Activated naive CD4-positive, alpha-beta T cell treated with Interleukin-2 at 50 U/mL for 16 hours (primary cell): ENCODE measurements at places on chromosomes 2 and 18.

- DNase-seq, result no peak
Measured at GRCh38 chr2:225074919-225075681, 32.8 kb upstream of the DOCK10 start.

GRCh38 chr2:37875403-37875906 is 49.6 kb upstream of the RMDN2 start:
- DNase-seq, result no peak

DNA sequence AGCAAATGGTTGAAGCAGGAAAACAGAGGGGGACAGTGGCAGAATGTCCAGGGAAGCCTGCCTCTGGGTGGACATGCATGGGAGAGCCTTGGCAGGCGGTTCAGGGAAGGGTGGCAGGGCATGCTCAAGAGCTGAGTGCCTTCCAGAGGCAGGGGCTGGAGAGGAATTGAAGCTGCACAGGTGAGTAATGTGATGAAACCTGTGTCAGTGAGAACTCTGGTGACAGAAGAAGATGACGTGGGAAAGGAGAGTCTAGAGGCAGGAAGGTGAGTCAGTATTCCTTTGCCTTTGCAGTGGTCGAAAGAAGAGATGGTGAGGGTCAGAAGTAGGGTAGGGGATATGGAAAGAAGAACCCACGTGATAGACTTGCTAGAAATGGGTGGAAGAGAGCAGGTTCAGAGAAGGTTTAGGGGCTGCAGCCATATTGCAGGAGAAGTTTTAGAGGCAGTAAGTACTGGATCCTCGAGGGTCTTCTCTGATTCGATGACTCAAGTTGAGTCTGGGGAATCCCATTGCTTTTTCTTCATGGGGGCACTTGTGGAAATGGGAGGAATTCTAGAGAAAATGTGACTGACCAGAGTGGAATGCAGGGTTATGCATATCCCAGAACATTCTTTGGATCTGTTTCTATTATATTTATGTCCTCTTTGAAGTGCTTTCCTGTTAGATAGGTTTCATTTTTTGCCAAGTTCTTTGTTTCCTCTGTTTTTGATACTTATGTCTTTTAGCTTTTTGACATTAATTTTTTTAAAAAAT is 37.4 kb downstream of the TMEM87B start:
- no peak for DNase-seq

DNA sequence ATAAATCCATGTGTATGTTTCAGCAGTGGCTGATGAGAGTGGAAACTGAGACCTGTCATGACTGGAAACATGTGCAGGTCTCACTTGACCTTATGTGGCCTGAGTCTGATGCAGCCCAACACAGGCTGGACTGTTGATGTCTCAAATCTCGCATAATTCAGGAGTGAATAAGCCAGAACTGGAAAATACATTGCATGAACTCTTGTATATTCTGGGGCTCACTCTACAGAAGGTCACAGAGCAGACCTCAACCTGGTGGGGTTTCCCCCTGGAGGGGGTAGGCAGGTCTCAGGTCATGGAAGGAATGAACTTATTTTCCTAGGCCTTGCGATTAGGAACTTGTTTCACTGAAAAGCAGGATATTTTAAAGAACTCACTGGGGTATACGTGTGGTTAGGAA is 146.3 kb upstream of the THUMPD2 start:
- DNase-seq, result no peak

DNA sequence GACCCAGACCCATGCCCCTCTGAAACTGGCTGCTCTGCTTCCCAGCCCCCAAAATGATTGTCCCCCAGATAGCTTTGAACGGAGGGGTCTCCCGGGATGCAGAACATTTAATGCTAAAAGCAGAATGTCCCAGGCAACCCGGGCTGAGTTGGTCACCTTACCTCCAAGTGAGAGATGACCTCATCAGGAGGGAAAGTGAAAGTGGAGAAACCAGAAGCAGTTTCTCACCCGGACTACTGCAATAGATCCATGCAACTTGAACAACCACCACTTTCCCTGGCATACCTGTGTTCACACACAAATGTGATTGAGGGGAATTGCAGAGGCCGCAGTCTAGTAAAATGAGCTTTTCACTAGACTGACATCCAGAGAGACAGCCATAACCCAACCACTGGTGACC is 75.3 kb upstream of the NPAS2 start:
- DNase-seq, result no peak

DNA sequence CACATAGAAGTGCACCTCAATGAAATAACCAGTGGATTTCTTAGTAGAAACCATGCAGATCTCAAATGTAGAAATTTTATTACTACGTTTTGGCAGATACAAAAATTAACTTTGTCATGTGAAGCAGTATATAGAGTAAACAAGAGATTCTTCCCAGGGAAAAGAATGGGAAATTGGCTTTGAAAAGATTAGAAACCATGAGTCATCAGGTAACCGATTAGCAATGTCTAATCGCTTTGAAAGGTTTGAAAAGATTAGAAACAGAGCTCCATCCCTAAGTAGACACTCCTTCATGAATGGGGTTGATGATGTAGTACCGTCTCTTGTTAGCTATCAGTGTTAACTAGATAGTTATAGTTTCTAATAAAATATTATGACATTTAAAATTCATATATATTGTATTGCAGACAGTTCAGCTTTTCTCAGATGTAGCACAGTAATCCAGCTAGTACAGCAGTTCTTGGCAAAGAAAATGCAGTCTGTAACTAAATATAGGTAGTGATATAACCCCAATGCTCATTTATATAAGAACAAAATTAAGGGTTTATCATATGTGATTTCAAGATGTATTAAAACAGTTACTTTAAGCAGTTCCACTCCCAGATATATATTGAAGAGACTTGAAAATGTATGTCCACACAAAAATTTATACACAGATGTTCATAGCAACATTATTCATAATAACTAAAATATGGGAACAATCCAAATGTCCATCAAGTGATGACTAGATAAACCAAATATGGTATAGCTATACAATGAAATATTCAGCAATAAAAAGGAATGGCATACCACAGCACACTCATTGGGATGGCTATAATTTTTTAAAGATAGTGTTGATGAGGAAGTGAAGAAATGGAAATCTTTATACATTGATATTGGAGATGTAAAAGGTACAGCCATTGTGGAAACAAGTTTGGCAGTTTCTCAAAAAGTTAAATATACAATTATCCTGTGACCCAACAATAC is 113.9 kb downstream of the PTPN4 start:
- no peak for DNase-seq

- no peak for DNase-seq
Measured at GRCh38 chr2:113822087-113822815, 65.8 kb upstream of the SLC35F5 start.

DNA sequence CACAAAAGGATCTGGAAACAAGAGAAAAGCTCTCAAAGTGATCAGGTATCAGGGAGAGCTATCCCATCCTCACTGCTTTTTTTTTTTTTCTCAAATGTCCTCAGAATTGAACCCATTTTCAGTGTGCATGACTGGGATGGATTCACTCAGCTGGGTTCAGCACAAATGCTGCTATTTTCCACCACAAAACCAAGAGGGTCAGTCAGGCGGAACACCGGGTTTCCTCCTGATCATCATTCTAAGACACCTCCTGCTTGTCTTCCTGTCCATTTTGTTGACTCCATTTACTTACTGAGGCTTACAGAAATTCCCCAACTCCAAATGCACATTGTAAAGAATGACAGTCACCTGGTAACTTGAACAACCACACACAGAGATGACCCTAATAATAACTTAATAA is 39.9 kb downstream of the CYRIA start:
- DNase-seq, result no peak

GRCh38 chr2:45232818-45233217 is 223.6 kb upstream of the SIX2 start:
- no peak for DNase-seq

GRCh38 chr2:201220102-201220570 is 37.2 kb downstream of the CASP10 start:
- no peak for DNase-seq

DNA sequence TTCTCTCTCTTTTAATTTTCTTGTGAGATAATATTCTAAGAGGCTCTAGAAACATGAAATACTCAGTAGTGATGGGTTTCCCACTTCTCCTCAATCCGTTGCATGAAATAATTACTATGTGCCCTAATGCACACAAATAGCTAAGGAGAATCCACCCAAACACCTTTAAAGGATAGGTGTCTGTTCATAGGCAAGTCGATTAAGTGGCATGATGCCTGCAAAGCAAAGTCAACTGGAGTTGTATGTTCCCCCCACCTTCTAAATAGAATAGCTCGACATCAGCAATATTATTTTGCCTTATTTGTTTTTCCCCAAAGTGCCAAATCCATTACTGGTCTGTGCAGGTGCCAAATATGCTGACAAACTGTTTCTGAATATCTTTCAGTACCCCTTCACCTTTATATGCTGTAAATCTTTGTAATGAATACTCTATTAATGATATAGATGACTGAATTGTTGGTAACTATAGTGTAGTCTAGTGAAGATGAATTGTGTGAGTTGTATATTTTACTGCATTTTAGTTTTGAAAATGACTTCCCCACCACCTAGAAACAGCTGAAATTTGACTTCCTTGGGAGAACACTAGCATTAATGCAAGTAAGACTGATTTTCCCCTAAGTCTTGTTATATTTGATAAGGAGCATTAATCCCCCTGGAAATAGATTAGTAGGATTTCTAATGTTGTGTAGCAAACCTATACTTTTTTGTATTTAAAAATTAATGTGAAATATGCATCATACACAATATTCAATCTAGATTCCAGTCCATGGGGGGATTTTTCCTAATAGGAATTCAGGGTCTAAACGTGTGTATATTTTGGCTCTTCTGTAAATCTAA is 9.0 kb downstream of the TBR1 start:
- DNase-seq, result no peak

DNA sequence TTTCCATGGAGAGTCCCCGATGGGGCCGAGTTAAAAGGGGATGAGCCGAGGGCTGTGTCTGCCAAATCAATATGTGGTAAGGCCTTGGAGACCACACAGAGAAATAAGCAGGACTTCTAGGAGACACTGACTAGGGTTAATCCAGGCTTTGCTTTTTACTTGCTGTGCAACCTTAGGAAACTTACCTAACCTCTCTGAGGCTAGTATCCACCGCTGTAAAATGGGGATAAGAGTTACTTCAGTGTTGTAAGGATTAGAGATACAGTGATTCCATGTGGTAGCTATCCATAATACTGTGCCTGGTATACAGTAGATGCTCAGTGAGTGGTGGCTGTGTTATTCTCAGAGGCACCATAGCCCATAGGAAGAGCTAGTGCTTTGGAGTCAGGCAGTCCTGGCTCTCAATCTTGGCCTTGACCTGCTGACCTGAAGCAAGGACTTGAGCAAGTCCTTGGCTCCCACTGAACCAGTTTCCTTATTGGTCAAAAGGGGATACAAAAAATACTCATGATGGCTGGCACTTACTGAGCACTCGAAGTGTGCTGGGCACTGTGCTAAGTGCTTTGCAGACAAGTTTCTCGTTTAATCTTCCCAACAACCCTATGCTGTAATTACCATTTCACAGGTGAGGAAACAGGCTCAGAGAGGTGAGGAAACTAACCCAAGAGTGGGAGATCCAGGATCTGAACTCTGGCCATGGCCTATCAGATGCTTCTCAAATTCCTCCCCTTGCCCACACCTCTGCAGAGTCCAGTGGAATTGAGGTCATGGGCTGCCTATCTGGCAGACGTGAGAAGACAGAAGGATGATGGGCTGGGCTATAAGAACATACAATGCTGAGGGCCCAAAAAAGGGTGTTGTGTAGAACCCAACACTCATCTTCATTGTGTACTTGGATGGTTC is 12.0 kb upstream of the DES start:
- DNase-seq, result no peak

DNA sequence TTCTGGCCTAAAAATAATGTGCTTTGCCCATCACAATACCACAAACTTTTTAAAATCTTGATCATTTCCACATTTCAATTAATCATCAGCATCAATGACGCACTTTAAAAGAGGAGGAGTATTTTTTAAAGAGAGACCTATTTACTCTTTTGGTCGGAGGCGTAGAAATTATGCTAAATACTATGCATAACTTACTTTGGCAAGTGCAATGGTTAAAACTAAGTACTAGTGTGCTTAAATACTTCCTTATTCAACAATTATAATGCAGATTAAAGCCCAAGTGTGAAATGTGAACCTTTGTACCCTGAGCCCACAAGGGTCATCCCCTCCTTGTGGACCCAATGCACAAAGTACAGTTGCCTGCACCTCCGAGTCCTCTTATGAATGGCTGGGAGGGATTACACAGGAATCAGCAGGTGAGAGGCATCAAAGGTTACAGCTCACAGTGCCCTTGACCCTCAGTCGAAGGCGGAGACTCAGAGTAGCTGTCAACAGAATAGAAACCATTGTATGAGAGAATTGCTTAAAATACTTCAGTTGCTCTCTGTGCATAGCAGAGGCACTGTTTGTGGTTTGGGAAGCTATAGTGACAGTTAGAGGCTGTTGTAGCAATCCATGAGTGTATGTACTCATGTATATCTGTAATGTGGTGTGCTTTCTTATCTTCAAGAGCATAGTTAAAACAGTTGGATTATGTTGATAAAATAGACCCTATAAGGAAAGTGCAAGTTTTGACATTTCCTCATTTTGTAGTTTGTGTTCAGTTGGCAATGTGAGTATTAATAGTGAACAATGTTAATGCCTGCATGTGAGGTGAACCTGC is 151.7 kb upstream of the ITGA4 start:
- DNase-seq, result peak; percentile 29

- no peak for DNase-seq
Measured at GRCh38 chr2:3602553-3603339, 7.8 kb downstream of the COLEC11 start.

DNA sequence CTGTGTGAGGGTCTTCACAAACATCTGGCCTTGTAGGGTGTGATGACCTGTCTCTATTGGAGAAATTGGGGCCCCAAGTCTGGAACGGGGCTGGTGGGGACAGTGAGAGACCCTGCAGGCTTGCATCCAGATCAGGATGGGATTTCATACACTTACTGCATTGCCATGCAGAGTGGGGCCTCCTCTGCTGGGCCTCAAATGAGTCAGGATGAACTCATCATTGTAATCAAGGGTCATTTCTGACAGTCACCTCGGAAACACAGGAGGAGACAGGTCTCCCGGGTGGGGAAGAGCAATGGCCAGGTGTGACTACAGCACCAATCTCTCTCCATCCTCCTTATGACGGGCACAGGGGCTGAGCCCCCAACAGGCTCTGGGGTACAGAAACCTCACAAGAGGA is 48.1 kb upstream of the GALR1 start:
- DNase-seq, result no peak

DNA sequence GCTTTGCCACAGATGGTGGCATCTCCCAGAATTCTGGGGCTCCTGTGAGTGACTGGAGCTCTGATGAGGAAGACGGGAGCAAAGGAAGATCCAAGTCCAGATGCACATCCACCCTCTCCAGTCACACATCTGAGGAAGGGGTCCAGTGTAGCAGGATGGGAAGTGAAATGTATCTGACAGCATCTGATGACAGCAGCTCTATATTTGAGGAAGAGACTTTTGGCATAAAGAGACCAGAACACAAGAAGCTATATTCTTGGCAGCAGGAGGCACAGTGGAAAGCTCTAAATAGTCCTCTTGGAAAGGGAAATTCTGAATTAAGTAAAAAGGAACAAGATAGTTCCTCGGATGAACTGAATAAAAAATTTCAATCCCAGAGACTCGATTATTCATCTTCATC is 23.5 kb upstream of the C1GALT1C1L start:
- no peak for DNase-seq
